ENCODE measurements at places on chromosomes 12 and 14. TPM values are rescaled to one million over a fixed set of nuclear protein-coding genes. Genes with fewer than 3 reads are reported as not detected.

DNA sequence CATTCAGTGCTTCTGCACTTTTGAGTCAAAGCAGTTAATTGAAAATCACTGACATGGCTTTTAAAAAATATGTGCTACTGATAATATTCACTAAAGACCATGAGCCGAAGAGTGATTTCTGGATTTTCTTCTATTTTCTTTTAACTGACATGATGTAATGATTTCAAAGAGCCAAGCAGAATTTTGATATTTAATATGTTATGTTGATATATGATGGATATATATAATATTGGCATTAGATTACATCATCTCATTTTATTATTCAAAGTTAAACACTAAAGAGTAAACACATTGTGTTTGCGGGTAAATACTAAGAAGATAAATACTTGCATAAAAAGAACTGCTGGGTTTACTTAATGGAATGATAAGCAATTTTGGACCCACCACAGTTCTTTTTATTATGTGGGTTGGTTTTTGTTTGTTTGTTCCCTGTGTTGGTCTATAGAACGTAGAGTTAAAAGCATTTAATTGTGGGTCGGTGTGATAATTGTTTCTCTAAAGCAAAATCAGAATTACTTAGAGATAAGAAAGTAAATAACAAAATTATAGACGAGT is 692 bp downstream of the SPIC start:
- no peak for DNase-seq

GRCh38 chr12:12641650-12642049 is 30.0 kb downstream of the CREBL2 start:
- no peak for DNase-seq

DNA sequence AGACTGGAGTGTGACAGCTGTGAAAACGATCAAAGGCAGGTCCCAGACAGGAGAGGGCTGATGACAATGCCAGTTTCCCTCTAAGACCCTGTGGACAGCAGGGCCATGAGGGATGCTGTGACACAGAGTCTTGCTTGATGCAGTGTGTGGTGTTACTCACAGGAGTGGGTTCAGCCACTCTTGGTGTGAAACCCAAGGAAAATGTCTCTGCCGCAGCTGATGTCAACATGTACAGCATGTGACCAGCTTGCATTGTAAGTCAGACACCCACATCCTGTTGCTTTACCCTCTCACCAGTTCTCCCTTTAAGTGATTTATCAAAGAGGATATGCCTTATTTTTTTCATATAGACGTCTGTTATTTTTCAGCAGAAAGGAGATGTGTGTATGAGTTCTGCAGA is 268.6 kb downstream of the BTG1 start:
- peak; percentile 20 for DNase-seq

GRCh38 chr12:132451172-132451835 is 38.6 kb upstream of the FBRSL1 start:
- no peak for DNase-seq

DNA sequence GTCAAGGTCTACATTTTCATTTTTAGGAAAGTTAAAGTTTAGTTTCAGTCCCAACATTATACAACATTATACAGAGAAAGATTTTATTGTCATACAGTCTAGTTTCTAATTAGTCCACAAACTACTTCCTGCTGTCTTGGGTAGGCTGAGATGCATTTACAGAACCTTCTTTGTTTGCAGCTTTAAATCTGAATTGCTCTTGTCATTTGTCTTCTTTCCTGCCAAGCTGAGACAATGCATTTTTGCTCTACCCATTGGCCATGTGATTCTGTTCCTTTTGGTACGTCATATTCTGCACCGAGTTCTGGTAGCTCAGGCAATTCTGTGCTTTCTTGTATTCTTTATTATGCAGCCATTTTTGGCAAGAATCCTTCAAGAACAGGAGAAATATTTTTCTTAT is 228.5 kb downstream of the ATP23 start:
- DNase-seq: no peak

DNA sequence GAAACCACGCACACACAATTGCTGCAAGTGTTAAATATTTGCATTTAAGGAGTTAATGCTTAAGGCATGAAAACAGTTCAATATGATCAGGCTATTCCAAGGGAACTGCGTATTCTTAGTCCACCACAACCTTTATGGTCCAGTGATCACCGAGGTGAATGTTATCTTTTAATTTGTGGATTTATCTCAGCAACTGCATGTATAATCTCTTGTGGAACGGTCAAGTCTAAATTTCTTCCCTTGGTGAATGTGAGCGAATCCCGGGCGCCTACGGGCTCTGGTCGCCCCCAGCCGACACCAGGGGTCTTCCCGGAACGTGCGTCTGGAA is 999 bp upstream of the AK7 start:
- DNase-seq: no peak

- DNase-seq: no peak
Measured at GRCh38 chr12:45540661-45541341, 188.7 kb upstream of the ARID2 start.

DNA sequence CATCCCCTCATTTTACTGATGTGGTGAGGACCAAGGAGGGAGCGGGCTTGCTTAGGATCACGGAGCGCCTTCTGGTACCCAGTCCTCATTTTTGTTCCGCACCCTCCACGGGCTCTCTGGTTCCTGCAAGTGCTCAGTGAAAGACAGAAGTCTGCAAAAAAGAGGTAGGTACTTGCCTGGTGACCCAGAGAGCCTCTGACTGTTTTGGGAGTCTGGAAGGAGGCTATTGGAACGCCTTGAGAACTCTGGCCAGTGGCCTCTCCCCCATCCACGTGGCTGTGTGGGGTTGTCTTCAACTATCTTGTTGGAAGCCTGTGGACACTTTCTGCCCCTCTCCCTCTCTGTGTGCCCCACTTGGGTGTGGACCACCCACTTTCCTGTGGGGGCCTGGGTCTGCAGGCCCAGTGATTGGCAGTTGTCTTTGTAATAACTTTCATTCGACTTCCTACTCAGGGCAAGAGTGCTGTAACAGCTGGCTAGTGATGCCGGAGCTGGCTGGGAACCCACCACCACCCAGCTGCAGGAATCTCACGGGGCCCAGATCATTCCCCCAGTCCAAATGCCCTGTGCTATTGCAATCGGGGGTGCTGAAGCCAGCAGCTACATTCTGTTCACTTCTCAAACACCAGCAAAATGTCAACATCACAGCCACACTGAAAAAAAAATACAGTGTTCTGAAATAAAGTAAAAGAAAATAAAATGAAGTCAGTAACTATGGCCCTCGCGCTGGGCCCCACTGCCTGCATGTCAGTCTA is 122.8 kb downstream of the PRMT8 start:
- no peak for DNase-seq

The ZFHX2 gene
- 1.8 TPM for total RNA-seq

The CISTR gene
- total RNA-seq: not detected

GRCh38 chr12:109443794-109444193 is 33.3 kb downstream of the KCTD10 start:
- no peak for DNase-seq

DNA sequence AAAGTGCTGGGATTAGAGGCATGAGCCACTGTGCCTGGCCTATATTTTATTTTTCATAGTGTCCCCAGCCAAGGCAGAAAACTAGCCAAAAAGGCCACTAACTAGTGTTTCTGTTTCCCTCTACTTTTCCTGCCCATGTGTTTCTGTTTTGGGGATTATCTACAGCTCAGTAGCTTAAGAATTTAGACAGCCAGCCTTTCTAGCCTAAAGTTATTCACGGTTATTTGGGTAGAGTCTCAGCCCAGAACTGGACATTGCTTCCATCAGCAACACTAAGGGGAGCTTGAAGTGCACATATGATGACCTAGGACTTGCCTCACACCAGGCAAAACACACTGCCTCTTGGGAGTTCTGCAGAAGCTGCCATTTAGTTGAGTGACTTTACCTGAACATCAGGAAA is 17.9 kb downstream of the PROX2 start:
- no peak for DNase-seq

- DNase-seq: no peak
Measured at GRCh38 chr12:112176321-112177010, 51.1 kb downstream of the TRAFD1 start.

The PZP gene
- not detected for total RNA-seq

GRCh38 chr12:56864318-56864717 is 69.9 kb downstream of the SDR9C7 start:
- no peak for DNase-seq

The CARMIL3 gene
- 0.72 TPM for total RNA-seq

DNA sequence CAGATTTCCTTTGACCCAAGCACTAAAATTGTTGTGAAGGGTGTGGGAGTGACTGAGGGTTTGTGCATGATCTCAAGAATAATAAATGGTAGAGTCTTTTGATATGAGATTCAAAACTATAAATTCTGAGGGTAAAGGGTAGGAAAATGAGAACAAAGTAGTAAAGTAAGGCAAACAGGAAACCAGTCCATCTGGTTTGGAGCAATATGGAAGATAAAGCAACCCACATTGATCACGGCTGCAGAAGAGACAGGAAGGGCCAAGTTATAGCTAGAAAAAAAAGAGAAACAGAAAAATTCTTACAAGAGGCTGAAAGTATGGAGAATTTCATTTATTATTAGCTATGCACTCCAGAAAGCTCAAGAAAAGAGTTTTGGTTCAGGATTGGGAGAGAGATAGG is 4.6 kb upstream of the SLCO1B3 start:
- no peak for DNase-seq

- no peak for DNase-seq
Measured at GRCh38 chr12:65300097-65300496, 21.6 kb downstream of the MSRB3 start.

The ADCY4 gene
- total RNA-seq: 0.87 TPM

DNA sequence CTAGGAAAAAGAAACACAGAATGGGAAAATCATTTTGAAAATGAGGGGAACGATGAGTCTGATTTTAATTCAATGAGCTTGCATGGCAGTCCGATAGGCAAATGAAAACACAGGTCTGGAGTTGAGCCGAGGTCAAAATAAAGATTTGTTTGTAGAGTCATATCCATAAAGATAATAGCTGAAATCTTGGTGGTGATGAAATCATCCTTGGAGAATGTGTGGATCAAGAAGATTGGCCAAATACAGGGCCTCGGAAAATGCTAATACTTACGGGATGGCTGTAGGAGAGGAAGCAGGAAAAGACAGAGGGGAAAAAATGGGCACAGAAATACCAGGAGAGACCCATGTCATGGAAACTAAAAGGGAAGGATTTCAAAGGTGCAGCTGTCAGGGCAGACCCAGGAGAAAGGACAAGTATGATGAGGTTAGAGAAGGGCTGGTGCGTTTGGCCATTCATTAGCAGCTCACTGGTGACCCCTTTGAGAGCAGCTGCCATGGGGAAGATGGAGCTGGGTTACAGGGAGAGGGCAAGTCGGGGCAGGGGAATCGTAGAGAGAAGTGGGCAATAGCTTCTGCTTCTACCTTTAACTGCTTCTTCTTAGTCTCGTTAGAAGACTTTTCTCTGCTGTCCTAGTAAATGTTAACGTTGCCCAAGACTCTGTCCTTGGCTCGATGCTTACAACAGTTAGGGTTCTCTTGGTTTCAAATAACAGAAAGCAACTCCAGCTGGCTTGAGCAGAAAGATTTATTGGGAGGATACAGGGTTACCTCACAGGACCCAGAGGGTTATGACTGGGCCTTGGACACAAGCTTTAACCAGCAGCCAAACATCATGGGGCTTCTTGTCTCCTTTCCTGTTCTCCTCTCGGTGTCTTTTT is 161.8 kb downstream of the EFCAB11 start:
- no peak for DNase-seq

The CALM1 gene
- total RNA-seq: 249 TPM
